H9 (cell line): ENCODE measurements at places on chromosomes 1 and 21.

GRCh38 chr1:94873520-94874351 is 53.2 kb downstream of the CNN3 start:
- no peak for DNase-seq

DNA sequence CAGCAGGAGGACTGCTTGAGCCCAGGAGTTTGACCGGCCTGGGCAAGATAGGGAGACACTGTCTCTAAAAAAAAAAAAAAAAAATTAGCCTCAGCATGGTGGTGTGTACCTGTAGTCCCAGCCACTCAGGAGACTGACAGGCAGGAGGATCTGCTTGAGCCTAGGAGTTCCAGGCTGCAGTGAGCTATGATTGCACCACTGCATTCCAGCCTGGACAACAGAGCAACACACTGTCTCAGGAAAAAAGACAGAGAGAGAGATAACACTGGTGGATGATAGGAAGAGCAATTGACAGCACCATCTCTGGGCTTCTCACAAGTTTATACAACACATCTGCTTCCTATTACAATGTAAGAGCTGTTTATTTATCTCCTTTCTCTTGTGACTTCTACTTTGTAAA is 2.4 kb upstream of the RNU11 start:
- no peak for DNase-seq

GRCh38 chr1:14598498-14599182 is at the start of gene KAZN:
Gene KAZN (plus strand): TSS chr1:14598685.
- DNase-seq: peak; percentile 78

DNA sequence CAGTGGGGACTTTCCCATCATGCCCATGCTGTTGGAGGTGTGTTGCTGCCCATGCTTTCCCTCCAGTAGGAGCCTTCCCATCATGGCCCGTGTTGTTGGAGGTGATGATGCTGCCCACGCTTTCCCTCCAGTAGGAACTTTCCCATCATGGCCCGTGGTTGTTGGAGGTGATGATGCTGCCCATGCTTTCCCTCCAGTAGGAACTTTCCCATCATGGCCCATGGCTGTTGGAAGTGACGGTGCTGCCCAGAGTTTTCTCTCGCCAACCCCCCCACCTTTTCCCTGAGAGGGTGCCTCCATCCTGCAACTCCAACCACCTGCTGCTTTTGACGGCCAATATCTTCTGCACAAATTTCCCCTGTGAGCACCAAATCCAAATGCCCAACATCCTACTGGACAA is 205.7 kb downstream of the TOMM20 start:
- DNase-seq: no peak

- peak; percentile 77 for DNase-seq
Measured at GRCh38 chr1:42913426-42914091, 45.1 kb downstream of the SLC2A1 start.

- DNase-seq: no peak
Measured at GRCh38 chr21:40990366-40990765, 143.4 kb upstream of the DSCAM start.

- DNase-seq: no peak
Measured at GRCh38 chr1:183687546-183688304, 34.6 kb upstream of the APOBEC4 start.

DNA sequence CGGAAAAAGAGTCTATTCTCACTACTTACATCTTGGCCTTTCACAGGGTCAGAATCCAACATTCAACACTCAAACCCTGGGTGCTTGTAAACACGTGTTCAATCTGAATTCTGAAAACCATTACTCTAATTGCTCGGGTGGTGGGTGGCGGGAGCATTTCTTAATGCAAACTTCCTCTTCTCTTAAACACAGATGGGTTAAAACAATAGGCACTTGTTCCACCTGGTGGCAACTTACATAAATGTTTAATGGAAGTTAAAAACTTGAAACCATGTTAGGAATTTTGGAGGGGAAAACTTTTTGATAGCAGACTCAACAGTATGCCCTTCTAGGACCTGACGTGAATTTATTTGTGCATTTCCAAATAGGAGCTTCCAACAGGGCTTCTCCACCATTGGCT is 23.4 kb upstream of the TDRD10 start:
- DNase-seq: no peak

GRCh38 chr1:157153746-157154145 is 15.6 kb upstream of the ETV3 start:
- DNase-seq: no peak

DNA sequence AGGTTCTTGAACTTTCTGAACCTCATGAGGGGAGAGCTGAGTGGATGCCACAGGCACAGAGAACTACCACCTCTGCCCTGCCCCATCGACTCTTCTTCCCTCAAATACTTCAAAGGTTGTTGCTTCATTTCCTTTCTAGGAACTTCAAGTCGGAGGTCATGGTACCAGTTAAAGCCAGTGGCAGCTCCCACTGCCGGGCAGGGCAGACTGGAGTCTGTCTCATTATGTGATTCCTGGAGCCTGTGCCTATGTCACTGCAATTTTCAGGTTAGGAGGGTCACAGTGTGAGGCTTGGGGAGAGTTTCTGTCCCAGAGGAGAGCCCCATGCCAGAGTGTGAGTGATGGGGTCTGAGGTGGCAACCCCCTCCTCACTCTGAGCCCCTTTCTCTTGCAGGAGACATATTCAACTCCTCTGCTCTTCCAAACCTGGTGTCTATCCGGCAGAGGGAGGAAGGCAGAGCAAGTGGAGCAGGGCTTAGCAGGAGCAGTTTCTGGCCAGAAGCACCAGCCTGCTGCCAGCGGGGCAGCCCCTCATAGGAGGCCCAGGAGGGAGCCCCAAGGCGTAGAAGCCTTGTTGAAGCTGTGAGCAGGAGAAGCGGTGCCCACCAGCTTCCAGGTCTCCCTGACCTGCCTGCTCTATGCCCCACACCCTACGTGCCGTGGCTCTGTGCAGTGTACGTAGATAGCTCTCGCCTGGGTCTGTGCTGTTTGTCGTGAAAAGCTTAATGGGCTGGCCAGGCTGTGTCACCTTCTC is 29.3 kb downstream of the CAMK1G start:
- no peak for DNase-seq

DNA sequence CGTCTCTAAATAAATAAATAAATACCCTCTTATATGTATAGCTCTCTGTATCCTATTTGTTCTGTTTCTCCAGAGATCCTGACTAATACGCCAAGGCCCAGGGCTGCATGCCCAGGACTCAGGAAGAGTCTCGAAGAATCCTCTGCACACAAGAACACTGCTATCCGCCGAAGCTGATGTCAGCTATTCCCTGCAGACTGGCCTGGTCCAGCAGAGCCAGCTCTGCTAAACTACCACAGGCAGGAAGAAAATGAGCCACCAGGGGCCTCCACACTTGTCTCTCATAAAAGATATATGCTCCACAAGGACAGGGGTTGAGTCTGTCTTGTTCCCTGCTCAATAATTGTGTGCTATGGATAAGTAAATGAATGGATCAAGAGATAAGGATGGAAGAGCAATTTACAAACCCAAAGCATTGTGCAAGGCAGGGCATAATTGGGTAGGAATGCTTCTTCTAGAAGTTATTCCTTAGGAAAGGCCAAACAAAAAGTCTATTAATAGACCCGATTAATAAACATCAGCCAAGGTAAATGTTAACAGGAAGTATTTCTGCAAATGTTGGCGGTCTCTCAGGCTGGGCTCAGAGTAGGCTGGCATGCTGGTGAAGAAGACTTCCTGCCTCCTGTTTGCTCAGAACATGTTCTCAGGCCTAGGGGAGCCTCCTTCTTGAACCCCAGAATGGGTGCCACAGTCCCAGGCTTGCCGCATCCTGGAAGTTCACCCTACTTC is 26.3 kb upstream of the MAN1C1 start:
- no peak for DNase-seq

GRCh38 chr1:65991694-65992093 is 199.0 kb downstream of the PDE4B start:
- DNase-seq: no peak

GRCh38 chr1:226608699-226609505 is 60.3 kb downstream of the STUM start:
- peak; percentile 89 for DNase-seq

DNA sequence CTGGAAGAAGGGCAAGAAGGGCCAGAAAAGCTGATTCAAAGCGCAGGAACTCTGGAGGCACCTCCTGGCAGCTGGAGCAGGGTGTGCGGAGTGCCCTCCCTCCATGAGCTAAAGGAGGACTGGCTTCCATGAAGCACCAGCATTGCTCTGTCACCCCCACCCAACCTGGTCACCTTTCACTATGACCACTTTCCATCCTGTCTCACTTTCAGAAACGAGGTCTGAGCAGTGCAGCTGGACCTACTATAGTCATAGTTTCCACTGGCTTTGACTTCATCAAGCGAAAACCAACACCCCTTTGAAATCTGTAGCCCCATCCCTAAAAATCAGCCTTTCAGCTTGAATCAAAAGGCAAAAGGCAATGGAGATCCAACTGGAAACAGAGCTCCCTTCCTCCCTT is 84.8 kb upstream of the CACNA1E start:
- no peak for DNase-seq

DNA sequence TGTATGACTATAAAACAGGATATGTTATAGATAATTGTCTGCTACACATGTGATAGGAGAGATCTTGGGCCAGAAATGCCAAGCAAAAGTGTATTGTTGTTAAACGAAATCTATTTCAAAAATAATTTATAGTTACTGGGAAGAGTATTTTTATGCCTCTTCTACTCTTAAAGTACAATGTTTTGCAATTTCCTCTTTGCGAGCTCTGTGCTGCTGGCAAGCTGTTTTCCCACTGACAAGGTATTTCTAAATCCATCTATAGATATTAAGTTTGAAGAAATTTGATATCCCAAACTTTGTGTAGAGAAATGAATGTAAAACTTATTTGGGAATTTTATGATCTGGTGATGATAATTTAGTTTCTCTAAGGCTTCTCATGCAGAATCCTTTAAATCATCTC is 63.3 kb upstream of the PTGFR start:
- no peak for DNase-seq

GRCh38 chr1:228046421-228047182 is 35.9 kb upstream of the ARF1 start:
- no peak for DNase-seq

DNA sequence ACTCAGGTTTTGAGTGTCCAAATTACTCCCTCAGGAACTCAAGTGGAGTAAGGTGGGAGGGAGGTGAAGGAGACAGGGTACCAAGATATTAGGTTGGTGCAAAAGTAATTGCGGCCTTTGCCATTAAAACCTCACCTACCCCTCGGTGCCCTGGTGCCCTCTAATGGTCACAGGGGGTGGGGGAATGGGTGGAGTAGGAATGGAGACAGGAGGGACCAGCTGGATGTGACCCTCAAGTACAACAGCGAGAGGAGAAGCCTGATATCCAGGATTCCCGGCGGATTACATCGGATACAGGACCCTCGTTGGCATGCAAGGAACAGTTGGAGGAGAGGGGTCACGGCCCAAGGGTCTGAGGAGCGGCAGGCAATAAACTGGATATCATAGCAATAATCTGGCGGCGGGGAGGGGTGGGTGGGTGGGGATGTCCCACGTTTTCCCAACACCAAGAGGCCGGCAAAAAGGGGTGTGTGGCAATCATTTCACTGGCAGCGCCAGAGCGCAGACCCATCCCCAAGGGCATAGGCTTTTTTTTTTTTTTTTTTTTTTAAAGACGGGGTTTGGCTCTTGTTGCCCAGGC is 4.3 kb upstream of the ZBTB7B start:
- peak; percentile 30 for DNase-seq

- DNase-seq: no peak
Measured at GRCh38 chr1:231715816-231716722, 89.5 kb downstream of the DISC1 start.

DNA sequence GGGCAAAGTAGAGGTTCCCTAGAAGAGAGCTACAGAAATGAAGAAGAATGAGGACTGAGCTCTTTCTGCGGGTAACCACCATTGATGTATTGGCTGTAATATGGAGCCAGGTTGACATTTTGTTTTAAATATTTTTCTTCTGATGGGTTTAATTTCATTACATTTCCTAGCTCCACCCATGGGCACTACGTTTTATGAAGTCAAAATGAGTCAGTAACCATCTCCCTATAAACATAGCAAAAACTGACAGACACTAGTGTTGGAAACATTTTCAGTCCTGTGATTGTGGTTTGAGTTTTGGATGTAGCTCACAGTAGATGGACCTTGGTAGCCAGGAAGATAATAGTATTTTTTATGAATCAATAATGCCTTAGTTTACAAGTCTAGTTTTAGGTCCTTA is 470.4 kb upstream of the B3GALT2 start:
- DNase-seq: no peak

DNA sequence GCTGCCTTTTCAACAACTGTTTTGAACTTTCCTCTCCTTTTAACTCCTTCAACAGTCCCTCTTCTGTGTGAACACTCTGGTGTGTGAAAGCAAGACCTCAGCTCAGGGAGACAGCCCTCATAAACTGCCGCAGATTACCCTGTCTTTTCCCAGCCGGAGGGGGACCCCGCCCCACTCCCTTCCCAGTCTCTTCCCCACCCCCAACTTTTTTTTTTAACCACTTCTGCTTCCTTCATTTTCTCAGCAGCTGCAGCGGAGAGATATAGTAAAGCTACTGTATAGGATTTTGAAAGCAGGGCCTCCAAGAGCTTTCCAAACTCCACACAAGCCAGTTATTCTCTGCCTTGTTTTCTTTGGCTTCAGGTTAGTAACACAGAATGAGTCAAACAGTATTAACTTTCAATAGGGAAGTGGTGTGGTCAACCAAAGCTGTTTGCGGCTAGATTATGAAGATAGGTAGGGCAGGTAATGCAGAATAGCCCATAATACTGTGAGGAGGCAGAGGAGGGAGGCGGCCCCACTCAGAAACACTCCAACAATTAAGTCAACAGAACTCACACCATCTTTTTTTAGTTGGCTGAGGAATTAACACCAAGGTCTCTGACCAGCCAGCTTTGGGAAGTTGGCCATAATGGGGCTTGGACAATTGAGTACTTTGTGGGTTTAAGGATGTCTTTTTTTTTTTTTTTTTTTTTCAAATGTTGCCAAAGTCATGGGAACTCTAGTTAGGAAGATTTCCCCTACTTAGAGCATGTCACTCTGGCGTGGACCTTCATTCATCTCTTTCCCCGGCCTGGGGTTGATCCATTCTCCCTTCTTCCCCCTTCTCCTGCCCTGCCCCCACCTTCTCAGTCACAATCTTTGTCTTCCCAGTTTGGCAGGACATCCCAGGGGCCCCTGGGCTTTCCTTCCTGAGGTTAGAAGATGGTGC is 177.0 kb downstream of the CLIC6 start:
- DNase-seq: no peak

GRCh38 chr21:43015906-43016540 is 41.7 kb downstream of the PKNOX1 start:
- no peak for DNase-seq

DNA sequence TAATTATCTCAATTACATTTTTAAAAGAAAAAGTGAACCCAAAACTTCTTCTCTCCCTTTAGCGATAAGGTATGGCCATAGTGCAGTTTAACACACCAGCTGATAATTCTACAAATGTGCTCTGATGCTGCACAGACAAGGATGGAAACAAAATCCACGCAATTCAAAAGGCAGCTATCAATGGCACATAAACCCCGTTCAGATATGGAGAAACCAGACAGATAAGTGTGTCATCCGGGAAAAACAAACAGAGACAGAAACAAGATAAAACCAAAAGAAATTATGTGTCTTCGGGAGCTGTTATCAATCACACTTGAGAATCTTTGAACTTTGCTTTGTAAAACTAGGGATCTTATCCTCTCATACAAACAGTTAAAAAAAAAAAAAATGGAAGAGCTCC is 73.6 kb downstream of the SIPA1L2 start:
- DNase-seq: no peak

- DNase-seq: no peak
Measured at GRCh38 chr21:43983390-43983789, 28.7 kb upstream of the TRAPPC10 start.

- peak; percentile 60 for DNase-seq
Measured at GRCh38 chr1:1283821-1284220, 3.6 kb downstream of the SCNN1D start.
